ENCODE measurements at places on chromosomes 16 and 17.

- peak; percentile 41 for DNase-seq
Observed at GRCh38 chr16:87160701-87161337, 156.4 kb downstream of the C16orf95 start.

DNA sequence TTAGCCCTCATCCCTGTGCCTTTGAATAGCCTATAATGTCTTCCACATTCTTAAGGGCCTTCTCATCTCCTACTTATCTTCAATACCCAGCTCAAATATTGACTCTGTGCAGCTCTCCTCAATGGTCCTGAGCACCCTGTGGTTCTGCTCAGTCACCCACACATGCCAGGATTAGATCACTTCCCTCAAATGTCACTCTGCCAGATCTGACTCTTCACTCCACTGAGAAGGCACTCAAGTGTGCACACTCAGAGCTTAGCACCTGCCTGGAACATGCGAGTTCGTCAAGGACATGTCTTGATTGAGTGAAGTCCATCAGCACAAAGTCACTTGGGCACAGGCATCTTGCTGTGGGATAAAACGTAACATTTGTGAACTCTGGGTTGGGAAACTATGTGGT, 404.8 kb downstream of the CDH13 start:
- DNase-seq = peak; percentile 30

- DNase-seq = no peak
Observed at GRCh38 chr17:70804161-70804560, 634.8 kb downstream of the KCNJ2 start.

- peak; percentile 32 for DNase-seq
Observed at GRCh38 chr17:9677411-9677810, 32.1 kb downstream of the USP43 start.

- DNase-seq = peak; percentile 43
Observed at GRCh38 chr17:78589885-78590284, 12.7 kb upstream of the DNAH17 start.

Measured in M059J (cell line).